Activated T-cell treated with anti-CD3 and anti-CD28 coated beads, Interleukin-2, amount 50 U/mL, for 72 hours (primary cell): ENCODE measurements at places on chromosomes 3 and 15. TPM values are rescaled to one million over a fixed set of nuclear protein-coding genes. Genes with fewer than 3 reads are reported as not detected.

The HCLS1 gene
- total RNA-seq = 259 TPM

The TRIM42 gene
- not detected for total RNA-seq

The HIGD2B gene
- total RNA-seq = 0.22 TPM

The PATL2 gene
- total RNA-seq = 50.8 TPM

The METTL6 gene
- 26.8 TPM for total RNA-seq

The GALNT15 gene
- total RNA-seq = 0.30 TPM

The PCYT1A gene
- total RNA-seq = 56.9 TPM

The OXSR1 gene
- total RNA-seq = 46.3 TPM

The TMC3 gene
- total RNA-seq = not detected

The IL17RD gene
- 0.07 TPM for total RNA-seq

The RHCG gene
- total RNA-seq = not detected

The LTK gene
- 0.72 TPM for total RNA-seq

The EFCC1 gene
- 0.26 TPM for total RNA-seq

The PRR23C gene
- not detected for total RNA-seq

The IFT80 gene
- total RNA-seq = 22.2 TPM

The KNG1 gene
- not detected for total RNA-seq

The PSTPIP1 gene
- total RNA-seq = 141 TPM

The SLC22A13 gene
- total RNA-seq = 1.0 TPM

The NRROS gene
- 20.6 TPM for total RNA-seq

The GNAT1 gene
- total RNA-seq = not detected

The SUSD5 gene
- total RNA-seq = not detected

The MELTF gene
- 4.9 TPM for total RNA-seq

The WNT7A gene
- not detected for total RNA-seq

The TNNC1 gene
- total RNA-seq = 10.8 TPM

The SAXO2 gene
- 1.2 TPM for total RNA-seq

The MB21D2 gene
- total RNA-seq = 10.5 TPM

The SAMD7 gene
- not detected for total RNA-seq

The CILP gene
- total RNA-seq = 0.05 TPM

The C3orf85 gene
- total RNA-seq = not detected

The ASB14 gene
- not detected for total RNA-seq

The ONECUT1 gene
- not detected for total RNA-seq

The PODXL2 gene
- 0.14 TPM for total RNA-seq

The TIGIT gene
- 77.2 TPM for total RNA-seq

The SPINT1 gene
- total RNA-seq = 17.3 TPM

The HTR3E gene
- not detected for total RNA-seq

The CP gene
- not detected for total RNA-seq

The KLF15 gene
- total RNA-seq = 1.0 TPM

The CCDC54 gene
- total RNA-seq = not detected

The TRH gene
- total RNA-seq = not detected

The POLQ gene
- total RNA-seq = 17.9 TPM

The SCN11A gene
- 0.44 TPM for total RNA-seq

The NEO1 gene
- total RNA-seq = 8.1 TPM

The DNAH12 gene
- 0.26 TPM for total RNA-seq

The CASR gene
- 0.17 TPM for total RNA-seq

The CCR8 gene
- total RNA-seq = 1.7 TPM

The PFKFB4 gene
- 8.5 TPM for total RNA-seq

The LMCD1 gene
- 2.9 TPM for total RNA-seq

The SCAP gene
- 60.4 TPM for total RNA-seq

The GABRG3 gene
- total RNA-seq = not detected

The FOXB1 gene
- 6.0 TPM for total RNA-seq

The HRG gene
- total RNA-seq = not detected

The SYNPR gene
- not detected for total RNA-seq

The TUSC7 gene
- total RNA-seq = not detected
